ENCODE measurements at places on chromosomes 2 and 18.

DNA sequence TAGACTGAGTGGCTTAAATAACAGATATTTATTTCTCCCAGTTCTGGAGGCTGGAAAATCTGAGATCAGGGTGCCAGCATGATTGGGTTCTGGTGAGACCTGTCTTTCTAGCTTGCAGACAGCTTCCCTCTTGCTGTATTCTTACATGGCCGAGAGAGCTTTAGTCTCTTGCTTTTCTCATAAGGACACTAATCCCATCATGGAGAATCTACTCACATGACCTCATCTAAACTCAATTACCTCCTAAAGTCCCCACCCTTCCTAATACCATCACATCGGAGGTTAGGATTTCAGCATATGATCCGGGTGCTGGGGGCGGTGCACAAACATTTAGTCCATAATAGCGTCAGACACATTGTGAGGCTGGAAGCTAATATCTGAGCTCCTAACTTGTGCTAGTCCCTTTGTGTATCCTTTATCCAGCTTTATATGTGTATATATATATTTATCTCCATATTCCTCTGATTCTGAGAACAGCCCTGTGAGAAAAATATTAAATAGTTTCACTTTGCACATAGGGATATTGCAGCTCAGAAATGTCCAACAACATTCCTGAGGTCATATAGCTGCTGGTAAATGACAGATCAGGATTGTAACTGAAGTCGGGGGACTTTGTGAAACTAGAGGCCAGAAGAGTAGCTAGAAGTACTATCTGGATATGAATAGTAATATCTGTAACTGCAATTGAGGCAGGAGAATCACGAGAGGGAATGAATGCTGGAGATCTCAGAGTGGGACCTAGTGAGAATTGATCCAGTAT lies 28.9 kb downstream of the MARCHF4 start:
- no peaks in the 10 kb centered on the region for H3K27me3 ChIP-seq
- H3K27ac ChIP-seq = no peak overlapping the region
- no peaks in the 10 kb centered on the region for H3K4me1 ChIP-seq
- H3K4me3 ChIP-seq = no peak overlapping the region
- DNase-seq = no peak

DNA sequence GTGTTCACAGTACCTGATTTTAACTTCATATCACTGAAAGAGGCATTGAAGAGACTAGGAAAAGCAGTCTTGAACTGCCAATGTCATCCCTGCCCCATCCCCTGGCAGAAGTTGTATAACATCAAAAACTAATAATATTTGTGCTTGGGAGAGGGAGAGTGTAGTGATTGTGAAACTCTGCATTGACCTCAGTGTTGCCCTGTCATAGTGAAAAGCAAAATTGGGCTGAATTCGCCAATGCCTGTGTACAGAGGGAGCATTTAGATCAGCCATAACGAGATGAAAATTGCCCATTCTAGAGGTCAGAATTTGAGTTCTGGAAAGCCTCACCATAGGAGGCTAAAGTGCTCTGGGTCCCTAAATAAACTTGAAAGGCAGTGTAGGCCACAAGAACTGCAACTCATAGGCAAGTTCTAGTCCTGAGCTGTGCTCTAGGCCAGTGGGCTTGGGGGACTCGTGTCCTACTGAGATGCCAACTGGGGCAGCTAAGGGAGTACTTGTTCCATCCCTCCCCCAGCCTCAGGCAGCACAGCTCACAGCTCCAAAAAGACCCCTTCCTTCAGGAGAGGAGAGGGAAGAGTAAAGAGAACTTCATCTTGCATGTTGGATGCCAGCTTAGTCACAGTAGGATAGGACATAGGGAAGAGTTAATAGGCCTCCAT lies 855.6 kb downstream of the TSN start:
- no peaks in the 10 kb centered on the region for H3K4me1 ChIP-seq
- H3K36me3 ChIP-seq = no peaks in the 10 kb centered on the region
- H3K4me3 ChIP-seq = no peak overlapping the region
- H3K27me3 ChIP-seq = no peaks in the 10 kb centered on the region
- no peak overlapping the region for H3K27ac ChIP-seq
- no peak for DNase-seq

GRCh38 chr2:151976945-151977353 lies 121.9 kb downstream of the CACNB4 start:
- no peaks in the 10 kb centered on the region for H3K4me1 ChIP-seq
- no peak overlapping the region for H3K4me3 ChIP-seq
- DNase-seq = no peak
- no peaks in the 10 kb centered on the region for H3K27me3 ChIP-seq
- H3K27ac ChIP-seq = no peak overlapping the region
- no peaks in the 10 kb centered on the region for H3K36me3 ChIP-seq

GRCh38 chr2:181120625-181121024 lies 140.2 kb downstream of the UBE2E3 start:
- DNase-seq = no peak
- no peak overlapping the region for H3K27ac ChIP-seq
- no peaks in the 10 kb centered on the region for H3K4me1 ChIP-seq
- no peaks in the 10 kb centered on the region for H3K27me3 ChIP-seq
- H3K36me3 ChIP-seq = no peaks in the 10 kb centered on the region

DNA sequence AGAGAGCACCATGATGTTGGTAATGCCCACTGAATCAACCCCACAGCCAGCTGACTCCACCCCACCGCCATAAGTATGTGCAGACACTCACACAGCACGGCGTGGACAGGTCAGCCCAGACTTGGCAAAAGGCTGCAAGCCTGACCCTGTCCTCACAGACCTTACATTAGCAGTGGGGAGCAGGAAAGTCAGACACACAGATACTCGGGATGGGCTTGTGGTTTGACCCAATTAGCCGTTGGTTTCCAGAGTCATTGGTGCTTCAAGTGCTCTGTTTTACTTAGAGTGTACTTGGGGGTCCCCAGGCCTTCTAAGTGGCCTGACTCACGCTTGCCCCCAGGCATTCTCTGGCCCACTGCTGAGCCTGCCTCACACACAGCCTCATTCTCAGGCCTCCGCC lies 36.7 kb downstream of the EN1 start:
- H3K4me1 ChIP-seq = no peaks in the 10 kb centered on the region
- no peaks in the 10 kb centered on the region for H3K27me3 ChIP-seq
- H3K4me3 ChIP-seq = no peak overlapping the region
- H3K36me3 ChIP-seq = no peaks in the 10 kb centered on the region

- DNase-seq = no peak
- no peaks in the 10 kb centered on the region for H3K27me3 ChIP-seq
- H3K36me3 ChIP-seq = no peaks in the 10 kb centered on the region
- no peaks in the 10 kb centered on the region for H3K4me1 ChIP-seq
- no peak overlapping the region for H3K27ac ChIP-seq
Measured at GRCh38 chr2:207412787-207413310, 116.9 kb upstream of the CREB1 start.

GRCh38 chr2:202726070-202726469 lies 91.3 kb downstream of the FAM117B start:
- H3K4me3 ChIP-seq = no peak overlapping the region
- H3K4me1 ChIP-seq = no peaks in the 10 kb centered on the region
- H3K27me3 ChIP-seq = no peaks in the 10 kb centered on the region
- no peak for DNase-seq

DNA sequence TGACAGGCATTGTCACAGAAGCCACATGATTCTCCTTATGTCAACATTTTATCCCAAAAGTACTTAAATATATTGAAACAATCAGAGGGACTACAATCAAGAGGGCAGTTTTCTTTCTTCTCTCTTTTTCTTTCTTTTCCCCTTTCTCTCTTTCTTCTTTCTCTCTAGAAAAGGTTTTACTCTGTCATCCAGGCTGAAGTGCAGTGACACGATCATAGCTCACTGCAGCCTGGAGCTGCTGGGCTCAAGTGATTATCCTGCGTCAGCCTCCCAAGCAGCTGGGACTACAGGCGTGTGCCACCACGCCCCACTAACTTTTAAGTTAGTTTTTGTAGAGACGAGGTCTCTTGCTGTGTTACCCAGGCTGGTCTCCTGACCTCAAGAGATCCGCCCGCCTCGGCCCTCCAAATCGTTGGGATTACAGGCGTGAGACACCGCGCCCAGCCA lies 1.0 kb upstream of the PRKD3 start:
- no peak for DNase-seq
- H3K27ac ChIP-seq = no peak overlapping the region
- no peaks in the 10 kb centered on the region for H3K27me3 ChIP-seq
- no peak overlapping the region for H3K4me3 ChIP-seq

- H3K4me3 ChIP-seq = no peak overlapping the region
- no peaks in the 10 kb centered on the region for H3K36me3 ChIP-seq
- no peaks in the 10 kb centered on the region for H3K27me3 ChIP-seq
- no peak overlapping the region for H3K27ac ChIP-seq
- H3K4me1 ChIP-seq = no peaks in the 10 kb centered on the region
Measured at GRCh38 chr18:68035774-68036522, 519.4 kb upstream of the DSEL start.

DNA sequence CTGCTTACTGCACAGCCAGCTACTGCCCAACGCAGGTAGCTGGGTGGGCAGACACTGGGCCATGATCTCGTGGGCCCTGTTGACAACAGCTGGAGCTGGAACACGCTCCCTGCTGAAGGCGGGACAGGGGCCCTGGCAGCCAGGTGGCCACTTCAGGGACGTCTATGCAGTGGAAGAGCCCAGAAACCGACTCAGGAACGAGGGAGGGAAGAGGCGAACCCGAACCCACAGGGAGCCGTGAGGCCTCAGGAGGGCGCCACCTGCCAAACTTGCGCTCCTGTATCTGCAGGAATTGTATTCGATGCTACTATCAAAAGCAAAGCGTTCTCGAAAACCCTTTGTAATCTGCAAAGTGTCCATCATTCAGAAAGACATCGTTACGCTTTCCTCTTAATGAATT lies 198.4 kb downstream of the EIPR1 start:
- no peak overlapping the region for H3K4me3 ChIP-seq
- no peak overlapping the region for H3K27ac ChIP-seq
- no peaks in the 10 kb centered on the region for H3K27me3 ChIP-seq
- DNase-seq = peak; percentile 50

GRCh38 chr18:71529703-71530303 lies 1014.3 kb downstream of the CBLN2 start:
- DNase-seq = no peak
- H3K36me3 ChIP-seq = no peaks in the 10 kb centered on the region
- no peaks in the 10 kb centered on the region for H3K4me1 ChIP-seq
- no peak overlapping the region for H3K4me3 ChIP-seq
- no peak overlapping the region for H3K27ac ChIP-seq

- no peak for DNase-seq
- no peak overlapping the region for H3K4me3 ChIP-seq
- no peaks in the 10 kb centered on the region for H3K36me3 ChIP-seq
- H3K27ac ChIP-seq = no peak overlapping the region
- no peaks in the 10 kb centered on the region for H3K27me3 ChIP-seq
Measured at GRCh38 chr2:74768401-74768914, 65.5 kb upstream of the HK2 start.

GRCh38 chr2:53442783-53443182 lies 324.8 kb upstream of the CHAC2 start:
- no peak for DNase-seq
- no peaks in the 10 kb centered on the region for H3K27me3 ChIP-seq
- no peak overlapping the region for H3K4me3 ChIP-seq
- H3K4me1 ChIP-seq = peaks cover 7% of the 10 kb centered on the region
- no peak overlapping the region for H3K27ac ChIP-seq

- no peak overlapping the region for H3K4me3 ChIP-seq
- H3K4me1 ChIP-seq = no peaks in the 10 kb centered on the region
- no peaks in the 10 kb centered on the region for H3K27me3 ChIP-seq
- H3K27ac ChIP-seq = no peak overlapping the region
- DNase-seq = no peak
Measured at GRCh38 chr2:30293303-30293921, 62.1 kb downstream of the LBH start.

GRCh38 chr2:177489719-177490301 lies 97.2 kb downstream of the AGPS start:
- no peak overlapping the region for H3K27ac ChIP-seq
- no peaks in the 10 kb centered on the region for H3K27me3 ChIP-seq
- H3K36me3 ChIP-seq = no peaks in the 10 kb centered on the region
- no peaks in the 10 kb centered on the region for H3K4me1 ChIP-seq

DNA sequence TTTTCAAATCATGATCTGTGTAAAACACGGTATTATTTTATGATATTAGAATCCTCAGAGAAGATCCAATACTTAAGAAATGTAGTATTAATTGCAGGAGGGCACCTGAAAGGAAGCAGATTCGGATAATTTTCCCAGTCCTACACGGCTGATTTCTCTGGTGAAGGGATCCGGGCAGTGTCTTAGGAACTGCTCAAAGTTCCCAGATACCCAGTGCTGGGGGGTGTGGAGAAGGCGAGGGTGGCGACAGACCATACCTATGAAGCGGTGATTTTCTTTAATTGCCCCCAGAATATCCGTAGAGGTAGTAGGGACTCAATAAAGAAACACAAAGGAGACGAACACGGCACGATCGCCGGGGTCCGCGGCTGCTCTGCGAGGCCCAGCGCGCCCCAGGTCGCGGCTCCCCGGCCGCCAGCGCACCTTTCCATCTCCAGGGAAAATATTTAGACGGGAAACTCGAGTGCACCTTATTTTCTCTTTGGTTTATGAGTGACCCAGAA lies 1.4 kb upstream of the SOX11 start:
- H3K27me3 ChIP-seq = peaks cover 22% of the 10 kb centered on the region
- peaks cover 7% of the 10 kb centered on the region for H3K4me1 ChIP-seq
- H3K4me3 ChIP-seq = peak overlapping the region; percentile 35
- no peaks in the 10 kb centered on the region for H3K36me3 ChIP-seq
- H3K27ac ChIP-seq = no peak overlapping the region

- no peak overlapping the region for H3K4me3 ChIP-seq
- H3K36me3 ChIP-seq = no peaks in the 10 kb centered on the region
- no peaks in the 10 kb centered on the region for H3K27me3 ChIP-seq
Measured at GRCh38 chr2:170170281-170171040, 7.5 kb upstream of the MYO3B start.

DNA sequence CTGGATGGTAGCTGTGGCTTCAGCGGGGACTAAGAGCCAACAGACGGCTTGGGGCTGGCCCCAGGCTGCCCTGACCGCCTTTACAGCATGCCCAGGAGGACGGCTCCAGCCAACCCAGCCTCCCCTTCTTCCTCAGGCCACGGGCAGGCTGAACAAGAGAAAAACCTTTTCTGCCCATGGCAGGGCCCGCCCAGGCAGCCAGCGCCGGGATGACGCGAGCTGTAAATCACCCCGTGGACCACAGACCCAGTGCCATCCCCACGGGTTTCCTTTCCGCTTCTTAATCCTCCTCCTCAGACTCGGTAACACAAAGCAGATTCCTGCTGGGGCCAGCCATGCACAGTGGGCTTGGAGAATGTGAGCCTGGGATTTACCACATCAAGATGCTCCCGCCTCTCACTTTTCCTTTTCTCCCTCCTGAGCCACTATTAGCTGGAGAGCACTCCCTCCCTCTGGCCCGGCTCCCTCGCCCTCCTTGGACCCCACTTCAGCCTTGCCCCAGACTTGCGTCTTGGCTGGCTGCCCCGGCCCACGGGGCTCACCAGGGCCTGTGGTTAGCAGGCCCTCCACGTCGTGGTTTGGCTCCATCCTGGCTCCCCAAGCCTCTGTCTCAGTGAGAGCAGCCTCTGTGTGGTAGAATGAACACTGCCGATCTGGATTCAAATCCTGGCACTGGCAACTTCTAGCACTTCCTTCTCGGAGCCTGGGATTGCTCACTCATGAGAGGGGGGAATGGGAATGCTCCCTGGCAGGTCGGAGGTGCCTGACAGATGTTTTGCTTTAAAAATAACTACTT lies 31.4 kb downstream of the ATOH8 start:
- H3K4me3 ChIP-seq = no peak overlapping the region
- H3K4me1 ChIP-seq = no peaks in the 10 kb centered on the region
- H3K36me3 ChIP-seq = no peaks in the 10 kb centered on the region
- H3K27ac ChIP-seq = no peak overlapping the region
- no peaks in the 10 kb centered on the region for H3K27me3 ChIP-seq
- DNase-seq = no peak

GRCh38 chr2:186532891-186533290 lies 46.8 kb downstream of the ZC3H15 start:
- H3K4me1 ChIP-seq = peaks cover 13% of the 10 kb centered on the region
- H3K36me3 ChIP-seq = no peaks in the 10 kb centered on the region
- no peak overlapping the region for H3K27ac ChIP-seq
- no peak overlapping the region for H3K4me3 ChIP-seq
- no peak for DNase-seq
